CD8-positive, alpha-beta T cell (primary cell): ENCODE measurements at places on chromosomes 4 and X.

- DNase-seq = no peak
Observed at GRCh38 chr4:147831551-147832171, 99.8 kb downstream of the ARHGAP10 start.

DNA sequence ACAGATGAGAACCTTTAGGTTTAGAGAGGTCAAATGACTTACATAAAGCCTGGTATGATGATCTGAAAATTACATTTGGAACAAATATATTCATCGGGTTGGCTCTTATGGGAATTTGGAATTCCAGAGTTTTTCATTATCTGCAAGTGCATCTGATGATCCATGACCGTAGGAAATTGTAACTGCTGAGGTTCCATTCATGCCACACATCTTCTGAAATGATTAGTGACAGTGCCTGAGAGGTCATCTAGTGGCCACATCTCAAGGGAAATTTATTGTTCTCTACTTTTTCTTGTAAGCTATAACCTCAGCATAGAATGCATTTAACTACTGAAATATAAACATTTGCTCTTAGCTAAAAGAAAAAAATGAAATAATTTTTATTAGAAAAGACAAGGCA is 105.8 kb upstream of the NWD2 start:
- DNase-seq = no peak

DNA sequence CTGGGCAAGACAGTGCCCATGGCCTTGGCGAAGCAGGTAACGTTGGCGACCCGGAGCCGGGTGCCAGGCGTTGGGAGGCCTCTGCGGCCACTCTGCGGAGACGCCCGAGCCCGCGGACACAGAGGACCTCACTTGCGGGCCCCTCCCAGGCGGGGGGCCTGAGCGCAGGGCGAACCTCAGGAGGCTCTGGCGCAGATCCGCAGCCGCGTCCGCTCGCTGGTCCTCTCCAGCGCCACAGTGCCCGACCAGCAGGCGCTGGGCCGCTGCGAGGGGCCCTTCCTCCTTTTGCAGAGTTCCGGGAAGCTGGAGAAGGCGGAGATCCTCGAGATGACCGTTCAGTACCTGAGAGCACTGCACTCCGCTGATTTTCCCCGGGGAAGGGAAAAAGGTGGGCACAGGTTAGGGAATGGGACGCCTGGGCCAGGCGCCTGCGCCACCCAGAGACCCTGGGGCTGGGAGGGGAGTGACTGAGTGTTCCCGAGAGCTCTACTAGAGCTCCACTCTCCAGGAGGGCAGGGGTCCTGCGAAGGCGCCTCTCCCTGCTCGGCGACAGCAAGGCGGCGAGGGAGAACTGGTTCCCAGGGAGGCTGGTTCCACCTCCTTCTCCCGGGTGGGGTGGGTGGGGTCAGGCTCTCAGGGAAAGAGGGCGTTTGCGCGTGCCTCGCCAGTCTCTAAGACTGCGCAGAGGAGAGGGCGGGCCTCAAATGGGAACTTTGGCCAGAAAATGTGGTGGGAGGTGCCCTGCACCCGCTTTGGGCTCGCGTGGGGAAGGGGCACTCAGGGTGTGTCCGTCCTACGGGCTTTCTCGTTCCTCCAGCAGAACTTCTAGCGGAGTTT is 1.4 kb downstream of the HELT start:
- no peak for DNase-seq

DNA sequence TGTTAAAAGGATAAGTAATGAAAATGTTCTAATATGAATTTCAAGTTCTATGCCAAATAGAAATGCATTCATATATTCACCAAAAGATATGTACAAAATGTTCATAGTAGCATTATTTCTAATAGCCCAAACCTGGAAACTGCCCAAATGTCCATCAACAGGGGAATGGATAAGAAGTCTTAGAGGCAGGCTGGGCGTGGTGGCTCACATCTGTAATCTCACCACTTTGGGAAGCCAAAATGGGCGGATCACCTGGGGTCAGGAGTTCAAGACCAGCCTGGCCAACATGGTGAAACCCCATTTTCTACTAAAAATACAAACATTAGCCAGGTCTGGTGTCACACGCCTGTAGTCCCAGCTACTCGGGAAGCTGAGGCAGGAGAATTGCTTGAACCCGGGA is 2.3 kb upstream of the HPRT1 start:
- DNase-seq = no peak

- DNase-seq = no peak
Observed at GRCh38 chr4:126404549-126404948, 1089.8 kb downstream of the FAT4 start.

DNA sequence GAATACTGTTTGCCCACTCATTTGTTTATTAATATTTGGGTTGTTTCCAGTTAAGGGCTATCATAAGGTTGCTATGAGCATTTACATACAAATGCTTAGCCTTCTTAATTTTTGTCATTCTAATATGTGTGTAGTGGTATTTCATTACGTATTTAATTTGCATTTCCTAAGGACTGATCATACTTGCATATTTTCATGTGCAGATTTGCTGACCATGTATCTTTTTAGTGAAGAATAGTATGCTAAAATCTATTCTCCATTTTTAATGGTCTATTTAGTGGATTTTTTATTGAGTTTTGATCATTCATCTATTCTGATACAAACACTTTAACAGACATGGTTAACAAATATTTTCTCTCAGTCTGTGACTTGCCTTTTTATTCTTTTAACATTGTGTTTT is 949.5 kb downstream of the RAB28 start:
- no peak for DNase-seq

- DNase-seq = no peak
Observed at GRCh38 chrX:97070346-97070745, 186.6 kb downstream of the RPA4 start.

- no peak for DNase-seq
Observed at GRCh38 chr4:79272126-79272525, 53.7 kb downstream of the NAA11 start.

GRCh38 chr4:152860046-152860445 is 76.1 kb upstream of the FHDC1 start:
- no peak for DNase-seq

DNA sequence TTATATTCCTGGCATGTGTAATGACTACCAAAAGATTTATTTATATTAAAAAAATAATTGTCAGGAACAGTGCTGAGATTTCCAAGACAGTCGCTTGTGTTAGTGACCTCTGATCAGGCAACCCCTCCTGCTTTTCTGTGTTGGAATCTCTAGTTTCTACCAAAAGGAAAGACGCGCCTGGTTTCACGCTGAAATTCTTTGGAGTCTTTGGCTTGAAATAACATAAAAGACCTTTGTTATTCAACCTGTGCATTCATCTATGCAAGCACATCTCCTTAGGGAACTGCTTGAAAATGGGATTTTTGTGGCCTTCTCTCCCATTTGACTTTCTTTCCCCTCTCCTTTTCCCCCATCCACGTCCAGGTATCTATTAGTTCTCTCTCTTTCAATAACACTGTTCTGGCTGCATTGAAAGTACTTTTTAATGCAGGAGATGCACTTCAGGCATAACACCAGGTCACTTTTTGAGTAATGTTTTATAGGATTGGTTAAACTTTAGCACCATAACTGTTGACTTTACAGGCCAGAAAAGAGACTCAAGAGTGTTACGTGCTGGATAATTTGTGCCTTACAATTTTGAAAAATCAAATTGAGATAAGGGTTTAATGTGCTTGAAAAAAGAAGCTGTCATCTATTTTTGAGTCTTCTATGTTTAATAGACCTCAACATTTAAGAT is 172.7 kb downstream of the GPAT3 start:
- DNase-seq = no peak

DNA sequence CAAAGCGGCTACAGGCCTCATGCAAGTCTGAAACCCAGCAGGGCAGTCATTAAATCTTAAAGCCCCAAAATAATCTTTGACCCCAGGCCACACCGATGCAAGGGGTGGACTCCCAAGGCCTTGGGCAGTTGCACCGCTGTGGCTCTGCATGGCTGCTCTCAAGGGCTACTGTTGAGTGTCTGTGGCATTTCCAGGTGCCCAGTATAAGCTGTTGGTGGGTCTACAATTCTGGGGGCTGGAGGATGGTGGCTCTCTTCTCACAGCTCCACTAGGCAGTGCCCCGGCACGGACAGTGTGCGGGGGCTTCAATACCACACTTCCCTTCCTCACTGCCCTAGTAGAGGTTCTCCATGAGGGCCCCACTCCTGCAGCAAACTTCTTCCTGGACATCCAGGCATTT is 60.1 kb downstream of the NWD2 start:
- no peak for DNase-seq
